ENCODE measurements at places on chromosomes 4 and X.

DNA sequence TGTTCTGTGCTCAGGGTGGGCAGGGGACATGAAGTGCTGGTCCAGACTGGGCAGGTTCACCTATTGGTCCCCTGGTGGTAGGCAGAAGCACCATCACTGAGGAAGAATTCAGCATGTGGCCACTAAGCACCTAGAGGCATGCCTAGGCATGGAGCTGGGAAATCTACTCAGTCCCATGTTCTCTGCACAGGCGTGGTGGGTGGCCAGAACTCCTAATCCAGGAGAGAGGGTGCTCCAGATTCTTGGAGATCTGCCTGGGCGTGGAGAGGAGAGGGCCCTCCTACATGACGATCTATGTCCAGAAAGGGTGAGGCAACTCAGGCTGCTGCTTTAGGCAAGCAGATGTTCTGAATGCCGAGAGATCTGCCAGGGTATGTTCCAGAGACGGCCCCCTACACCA is 44.6 kb upstream of the MAGEC2 start:
- no peak for DNase-seq

DNA sequence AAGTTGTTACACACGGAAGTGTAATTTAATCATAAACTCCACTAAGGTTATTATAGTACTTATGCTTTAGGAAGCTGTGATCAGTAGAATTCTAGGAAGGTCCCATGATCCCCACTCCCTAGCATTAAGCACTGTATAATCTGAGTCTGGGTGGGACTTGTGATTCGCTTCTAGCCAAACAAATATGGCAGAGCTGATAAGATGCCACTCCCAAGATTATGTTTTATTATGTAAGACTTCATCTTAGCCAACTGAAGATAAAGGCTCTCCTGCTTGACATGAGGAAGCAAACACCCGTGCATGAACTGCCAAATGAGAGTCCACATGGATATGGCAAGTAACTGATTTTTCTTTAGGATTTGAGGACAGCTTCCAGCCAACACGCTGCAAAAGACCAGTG is 186.4 kb upstream of the NDST3 start:
- no peak for DNase-seq

GRCh38 chr4:85603437-85604336 is 128.7 kb downstream of the ARHGAP24 start:
- DNase-seq, result no peak

DNA sequence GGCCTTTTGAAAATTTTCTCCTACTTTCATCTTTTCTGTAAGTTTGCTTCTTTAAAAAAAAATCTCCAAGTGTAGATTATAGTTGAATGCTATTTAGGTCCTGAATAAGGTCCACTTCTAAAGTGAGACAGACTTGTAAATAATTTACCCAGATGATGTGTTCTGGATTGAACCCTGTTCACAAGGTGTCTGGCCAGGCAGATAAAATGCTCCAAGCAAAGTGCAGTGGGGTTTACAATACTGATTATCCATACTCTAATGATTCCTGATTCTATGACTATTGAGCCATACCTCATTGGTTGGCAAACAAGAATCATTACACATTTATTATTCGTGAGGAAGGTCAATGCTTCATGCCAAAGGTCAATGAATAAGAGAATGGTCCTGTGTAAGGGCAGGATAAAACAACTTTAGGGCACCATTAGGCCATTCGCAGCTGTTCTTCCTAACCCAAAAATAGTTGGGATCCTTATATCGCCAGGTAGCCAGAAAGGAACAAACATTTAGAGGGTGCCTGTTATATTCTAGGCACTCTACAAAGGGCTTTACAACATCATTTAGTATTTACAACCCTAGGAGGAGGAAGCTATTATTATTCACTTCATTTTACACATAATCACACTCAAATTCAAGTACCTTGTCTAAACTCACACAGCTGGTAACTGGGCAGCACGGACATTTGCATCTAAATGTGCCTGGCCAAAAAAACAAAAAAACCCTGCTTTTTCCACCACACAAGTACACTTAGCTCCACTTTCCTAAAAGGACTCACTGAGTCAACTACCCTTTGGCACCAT is 18.6 kb upstream of the SAT1 start:
- no peak for DNase-seq

- DNase-seq, result peak; percentile 30
Observed at GRCh38 chrX:136780241-136780640, 491 bp downstream of the ARHGEF6 start.

DNA sequence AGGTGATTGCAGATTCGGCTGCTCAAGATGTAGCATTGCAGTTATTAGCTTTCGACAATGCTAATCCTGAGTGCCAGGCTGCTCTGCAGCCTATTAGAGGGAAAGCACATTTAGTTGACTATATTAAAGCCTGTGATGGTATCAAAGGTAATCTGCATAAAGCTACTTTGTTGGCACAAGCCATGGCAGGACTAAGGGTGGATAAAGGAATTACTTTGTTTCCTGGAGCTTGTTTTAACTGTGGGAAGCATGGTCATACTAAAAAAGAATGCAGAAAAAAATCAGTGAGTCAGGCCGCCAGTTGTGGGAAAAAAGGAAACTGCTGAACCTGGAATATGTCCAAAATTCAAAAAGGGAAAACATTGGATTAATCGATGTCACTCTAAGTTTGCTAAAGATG is 154.9 kb upstream of the TECRL start:
- no peak for DNase-seq

- DNase-seq, result no peak
Observed at GRCh38 chrX:136870064-136870463, 10.5 kb downstream of the RBMX start.

GRCh38 chr4:101695176-101695575 is 95.4 kb upstream of the BANK1 start:
- DNase-seq, result no peak

- no peak for DNase-seq
Observed at GRCh38 chrX:150989420-150989819, 6.3 kb downstream of the HMGB3 start.
